ENCODE measurements at places on chromosomes 7 and 10.

DNA sequence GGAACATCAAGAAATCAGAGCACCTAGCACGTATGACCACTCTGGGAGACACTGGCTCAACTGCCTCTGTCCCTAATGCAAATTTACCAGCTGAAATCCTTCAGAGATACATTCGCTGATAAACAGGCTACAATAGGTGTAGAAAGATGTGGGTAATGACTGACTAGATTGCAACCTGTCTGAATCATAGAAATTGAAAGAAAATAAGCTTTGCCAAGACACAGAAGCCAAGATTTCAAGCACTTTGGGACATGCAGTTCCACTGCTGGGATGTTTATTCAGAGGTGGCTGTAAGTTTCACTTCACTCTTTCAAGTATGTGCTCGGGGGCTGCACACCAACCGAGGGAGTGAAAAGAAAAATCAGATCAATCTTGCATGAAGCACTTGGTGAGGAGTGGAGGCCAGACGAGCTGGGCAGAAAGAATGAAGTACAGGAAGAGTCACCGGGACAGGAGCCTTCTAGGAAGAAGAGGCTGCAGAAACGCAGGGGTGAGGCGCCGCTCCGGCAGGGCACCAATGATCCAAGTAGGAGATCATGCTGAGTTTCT, 276.7 kb downstream of the PARD3 start:
- peak; percentile 16 for DNase-seq

- DNase-seq, result no peak
Observed at GRCh38 chr7:128014811-128015210, 16.4 kb downstream of the LRRC4 start.

DNA sequence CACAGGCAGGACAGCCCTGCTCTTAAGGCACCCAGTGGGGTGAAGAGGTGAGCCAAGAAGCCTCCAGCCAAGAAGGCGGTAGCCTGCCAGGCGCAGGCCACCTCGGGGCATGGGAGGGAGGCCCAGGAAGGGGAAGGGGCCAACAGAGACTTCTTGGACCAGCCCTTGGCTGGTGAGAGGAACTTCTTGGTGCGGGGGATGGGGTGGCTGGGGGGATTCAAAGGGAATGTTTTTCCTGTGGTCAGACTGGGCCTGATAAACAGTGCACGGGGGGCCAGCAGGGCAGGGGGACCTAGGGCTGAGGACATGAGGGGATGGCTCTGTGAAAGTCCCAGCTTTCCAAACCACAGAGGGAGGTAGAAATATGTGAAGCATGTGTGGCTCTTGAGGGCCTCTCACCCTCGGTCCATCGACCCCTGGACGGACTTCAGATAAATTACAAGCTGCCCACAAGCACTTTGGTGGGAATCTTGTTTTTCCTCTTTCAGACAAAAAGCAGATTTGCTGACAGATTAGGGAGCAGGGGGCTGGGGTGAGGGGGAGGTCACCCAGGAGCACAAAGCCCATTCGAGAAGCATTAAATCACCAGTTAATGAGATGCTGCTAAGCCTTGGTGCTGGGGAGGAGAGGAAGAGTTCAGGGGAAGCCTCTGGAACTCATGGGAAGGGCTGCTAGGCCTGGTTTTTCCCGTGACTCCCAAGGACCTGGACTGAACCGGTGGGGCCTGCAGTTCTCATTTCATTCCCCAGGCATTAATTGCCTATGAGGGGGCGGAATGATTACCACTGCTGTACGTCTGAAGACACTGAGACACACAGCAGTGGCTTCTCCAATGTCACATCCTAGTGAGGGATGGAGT, 11.3 kb downstream of the CRYGN start:
- DNase-seq, result peak; percentile 48

- DNase-seq, result peak; percentile 52
Observed at GRCh38 chr10:60905580-60905979, 38.4 kb downstream of the RHOBTB1 start.

- no peak for DNase-seq
Observed at GRCh38 chr10:77896058-77896457, 30.5 kb downstream of the DLG5 start.

- DNase-seq, result no peak
Observed at GRCh38 chr7:43124388-43124787, 11.9 kb downstream of the HECW1 start.

DNA sequence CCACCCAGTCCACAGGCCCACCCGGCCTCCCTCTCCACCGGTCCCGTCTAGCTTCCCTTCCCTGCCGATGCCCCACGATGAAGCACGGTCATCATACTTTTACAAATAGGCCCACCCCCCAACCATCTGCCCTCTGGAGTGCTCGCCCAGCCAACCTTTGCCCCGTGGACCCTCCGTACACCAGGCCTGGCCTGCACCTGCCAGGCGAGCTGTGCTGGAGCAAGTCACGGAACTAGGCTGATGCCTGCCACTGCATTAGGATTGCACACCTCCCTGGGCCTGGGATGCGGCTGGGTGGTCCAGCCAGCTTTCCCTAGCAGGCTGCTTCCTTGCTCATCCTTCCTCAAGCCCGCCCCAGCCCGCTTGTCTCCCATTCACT, 44.7 kb downstream of the PPIF start:
- DNase-seq, result no peak

GRCh38 chr10:60569681-60570080, 180.0 kb upstream of the ANK3 start:
- DNase-seq, result no peak

GRCh38 chr7:17559388-17559787, 260.9 kb downstream of the AHR start:
- DNase-seq, result no peak

- DNase-seq, result no peak
Observed at GRCh38 chr10:48529331-48529730, 75.5 kb downstream of the ARHGAP22 start.

All from GM03348 (cell line).